ENCODE measurements at places on chromosomes 16 and 17.

DNA sequence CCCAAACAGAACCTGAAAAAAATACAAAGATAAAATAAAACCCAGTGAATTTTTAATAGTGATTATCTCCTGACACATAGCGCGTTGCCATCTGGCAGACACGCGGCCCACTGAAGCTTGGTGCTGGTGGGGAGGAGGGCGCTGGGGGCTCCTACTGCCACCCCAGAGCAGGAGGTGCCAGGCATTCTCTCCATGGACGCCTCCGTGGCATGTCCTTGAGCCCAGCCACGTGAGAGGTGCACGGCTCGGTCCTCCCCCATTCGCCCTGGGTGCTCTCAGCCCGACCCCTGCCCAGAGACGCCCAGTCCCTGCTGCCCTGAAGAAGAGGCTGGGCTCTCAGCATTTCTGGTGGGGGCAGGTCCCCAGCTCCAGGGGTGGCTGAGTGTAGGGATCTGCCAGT is 142.2 kb upstream of the GSE1 start:
- no peak for DNase-seq

- DNase-seq, result no peak
Measured at GRCh38 chr17:43721537-43722268, 36.9 kb downstream of the SOST start.

DNA sequence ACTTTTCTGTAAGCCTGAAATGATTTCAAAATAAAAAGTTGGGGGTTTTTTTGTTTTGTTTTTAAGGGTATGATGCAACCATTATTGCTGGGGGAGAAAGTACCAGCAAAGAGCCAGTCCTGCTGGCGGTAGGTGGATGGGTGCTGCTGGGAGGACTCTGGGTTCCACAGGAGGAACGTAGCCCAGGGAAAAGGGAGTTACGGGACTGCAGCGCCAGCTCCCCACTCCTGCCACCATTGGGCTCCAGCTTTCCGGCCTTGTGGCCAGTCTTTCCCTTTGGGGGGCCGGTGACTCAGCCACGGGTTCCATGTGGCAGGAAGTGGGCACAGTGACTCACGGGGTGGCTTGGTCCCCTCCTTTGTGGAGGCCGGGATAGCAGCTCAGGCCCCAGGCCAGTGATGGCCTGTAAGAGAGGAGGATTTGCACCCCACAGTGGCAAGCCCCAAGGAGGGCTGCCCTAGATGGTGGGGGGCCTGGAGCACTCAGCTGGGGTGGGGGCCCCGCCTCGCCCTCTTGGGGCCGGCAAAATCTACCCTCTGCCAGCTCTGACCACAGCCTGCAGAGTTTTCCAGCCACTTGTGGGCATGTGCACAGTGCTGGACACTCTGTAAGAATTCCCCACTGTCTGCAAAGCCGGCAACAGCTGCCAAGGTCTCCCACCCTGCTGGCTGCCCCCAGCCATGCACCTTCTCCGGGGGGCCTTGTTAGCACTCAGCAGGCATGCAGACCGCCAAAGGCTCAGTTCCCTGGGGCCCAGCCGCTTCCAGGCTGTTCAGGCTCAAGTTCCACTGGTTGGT is 30.4 kb downstream of the SOCS3 start:
- DNase-seq, result no peak

GRCh38 chr17:65228734-65229620 is 91.8 kb downstream of the RGS9 start:
- no peak for DNase-seq

- DNase-seq, result no peak
Measured at GRCh38 chr16:81816793-81817210, 37.7 kb downstream of the PLCG2 start.

DNA sequence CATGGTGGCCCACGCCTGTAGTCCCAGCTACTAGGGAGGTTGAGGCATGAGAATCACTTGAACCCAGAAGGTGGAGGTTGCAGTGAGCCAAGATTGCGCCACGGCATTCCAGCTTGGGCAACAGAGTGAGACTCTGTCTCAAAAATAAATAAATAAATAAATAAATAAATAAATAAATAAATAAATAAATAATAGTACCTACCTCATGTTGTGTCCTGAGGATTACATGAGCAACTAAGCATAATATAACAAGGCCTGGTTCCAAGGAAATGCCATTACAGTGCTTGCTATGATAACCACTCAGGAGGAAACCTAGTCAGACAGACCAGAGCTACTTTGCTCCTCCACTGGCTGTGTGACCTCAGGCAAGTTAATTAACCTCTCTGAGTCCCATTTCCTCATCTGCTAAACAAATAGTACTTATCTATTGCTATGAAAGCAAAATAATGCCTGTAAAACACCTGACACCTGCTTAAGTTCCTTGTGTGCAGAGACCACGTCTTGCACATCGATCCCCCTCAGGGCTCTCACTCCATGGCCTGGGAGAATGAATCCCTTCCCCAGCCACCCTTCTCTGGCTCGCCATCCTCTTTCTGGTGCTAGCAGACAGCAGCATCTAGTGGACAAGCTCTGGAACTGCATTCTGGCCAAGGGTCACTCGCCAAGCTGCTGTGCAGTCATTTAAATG is 7.5 kb downstream of the EPOP start:
- no peak for DNase-seq

DNA sequence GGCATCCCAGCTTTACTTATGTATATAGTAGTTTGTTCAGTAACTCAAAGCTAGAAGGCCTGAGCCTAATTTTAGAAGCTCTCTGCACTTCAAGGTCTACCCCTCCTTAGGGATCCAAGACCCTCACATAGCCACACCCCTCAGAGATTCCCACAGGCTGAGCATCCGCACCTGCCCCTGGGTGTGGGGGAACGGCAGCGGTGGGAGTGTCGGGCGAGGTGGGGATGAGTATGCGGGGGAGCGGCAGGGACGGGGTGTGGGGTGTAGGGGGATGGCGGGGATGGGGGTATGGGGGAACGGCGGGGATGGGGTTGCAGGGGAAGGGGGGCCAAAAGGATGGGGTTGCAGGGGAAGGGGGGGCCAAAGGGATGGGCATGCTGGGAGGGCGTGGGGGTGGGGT is 24.9 kb upstream of the BEAN1 start:
- no peak for DNase-seq

DNA sequence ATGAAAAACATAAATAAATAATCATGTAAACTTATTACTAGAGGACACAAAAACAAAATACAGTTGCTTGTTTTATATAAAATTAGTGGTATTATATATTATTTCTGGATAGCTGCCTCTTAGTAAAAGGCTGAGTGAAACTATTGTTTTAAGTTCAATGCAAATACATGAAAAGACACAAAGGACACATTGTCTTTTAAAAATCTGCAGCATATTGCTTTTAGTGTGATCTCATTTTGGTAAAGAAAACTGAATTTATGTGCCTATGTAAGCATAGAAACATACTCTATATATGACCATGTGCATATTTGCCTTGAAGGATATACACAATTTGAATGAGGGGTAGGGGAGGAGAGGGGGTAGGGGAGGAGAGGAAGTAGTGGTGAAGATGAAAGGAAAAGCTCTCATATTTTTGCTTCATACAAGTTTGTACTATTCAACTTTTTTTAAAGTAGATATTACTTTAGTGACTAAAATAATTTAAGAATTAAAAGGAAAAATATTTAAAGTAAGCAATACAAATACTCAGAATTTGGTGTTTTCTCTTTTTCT is 5.8 kb downstream of the ABCA10 start:
- DNase-seq, result no peak

DNA sequence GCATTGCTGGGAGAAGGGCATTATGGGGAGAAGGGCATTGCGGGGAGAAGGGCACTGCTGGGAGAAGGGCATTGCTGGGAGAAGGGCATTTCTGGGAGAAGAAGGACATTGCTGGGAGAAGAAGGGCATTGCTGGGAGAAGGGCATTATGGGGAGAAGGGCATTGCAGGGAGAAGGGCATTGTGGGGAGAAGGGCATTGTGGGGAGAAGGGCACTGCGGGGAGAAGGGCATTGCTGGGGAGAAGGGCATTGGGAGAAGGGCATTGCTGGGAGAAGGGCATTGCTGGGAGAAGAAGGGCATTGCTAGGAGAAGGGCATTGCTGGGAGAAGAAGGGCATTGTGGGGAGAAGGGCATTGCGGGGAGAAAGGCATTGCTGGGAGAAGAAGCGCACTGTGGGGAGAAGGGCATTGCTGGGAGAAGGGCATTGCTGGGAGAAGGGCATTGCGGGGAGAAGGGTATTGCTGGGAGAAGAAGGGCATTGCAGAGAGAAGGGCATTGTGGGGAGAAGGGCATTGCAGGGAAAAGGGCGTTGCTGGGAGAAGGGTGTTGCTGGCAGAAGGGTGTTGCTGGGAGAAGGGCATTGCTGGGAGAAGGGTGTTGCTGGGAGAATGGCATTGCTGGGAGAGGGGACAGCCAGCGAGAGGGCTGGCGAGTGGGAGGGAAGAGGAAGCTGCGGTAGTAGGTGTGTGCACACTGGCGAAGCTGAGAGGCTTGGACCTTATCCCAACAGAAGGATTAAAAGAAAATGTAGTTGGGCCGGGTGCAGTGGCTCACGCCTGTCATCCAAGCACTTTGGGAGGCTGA is 4.6 kb upstream of the PYDC1 start:
- no peak for DNase-seq

GRCh38 chr17:63960430-63960829 is 12.3 kb downstream of the SCN4A start:
- no peak for DNase-seq

- DNase-seq, result no peak
Measured at GRCh38 chr17:45116434-45117016, 15.8 kb downstream of the PLCD3 start.

DNA sequence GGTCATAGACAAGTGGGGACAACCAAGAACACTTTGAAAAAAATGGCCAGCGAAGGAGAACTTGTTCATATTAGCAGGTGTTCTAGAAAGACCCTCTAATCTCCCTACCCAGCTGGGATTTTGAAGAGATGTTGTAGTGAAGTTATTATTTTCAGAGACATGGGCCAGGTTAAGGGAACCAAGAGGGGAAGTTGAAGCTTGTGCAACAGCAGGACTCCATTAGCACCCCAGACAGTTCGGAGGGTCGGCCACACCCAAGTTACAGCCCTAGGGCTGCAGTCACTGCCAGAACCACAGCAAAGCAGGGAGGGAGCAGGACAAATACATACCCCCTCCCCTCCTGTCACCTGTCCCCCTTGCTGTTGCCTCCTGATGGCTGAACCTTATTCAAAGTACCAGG is 42.3 kb downstream of the WSB1 start:
- DNase-seq, result no peak

GRCh38 chr16:52929478-52930400 is 123.0 kb downstream of the CHD9NB start:
- no peak for DNase-seq

DNA sequence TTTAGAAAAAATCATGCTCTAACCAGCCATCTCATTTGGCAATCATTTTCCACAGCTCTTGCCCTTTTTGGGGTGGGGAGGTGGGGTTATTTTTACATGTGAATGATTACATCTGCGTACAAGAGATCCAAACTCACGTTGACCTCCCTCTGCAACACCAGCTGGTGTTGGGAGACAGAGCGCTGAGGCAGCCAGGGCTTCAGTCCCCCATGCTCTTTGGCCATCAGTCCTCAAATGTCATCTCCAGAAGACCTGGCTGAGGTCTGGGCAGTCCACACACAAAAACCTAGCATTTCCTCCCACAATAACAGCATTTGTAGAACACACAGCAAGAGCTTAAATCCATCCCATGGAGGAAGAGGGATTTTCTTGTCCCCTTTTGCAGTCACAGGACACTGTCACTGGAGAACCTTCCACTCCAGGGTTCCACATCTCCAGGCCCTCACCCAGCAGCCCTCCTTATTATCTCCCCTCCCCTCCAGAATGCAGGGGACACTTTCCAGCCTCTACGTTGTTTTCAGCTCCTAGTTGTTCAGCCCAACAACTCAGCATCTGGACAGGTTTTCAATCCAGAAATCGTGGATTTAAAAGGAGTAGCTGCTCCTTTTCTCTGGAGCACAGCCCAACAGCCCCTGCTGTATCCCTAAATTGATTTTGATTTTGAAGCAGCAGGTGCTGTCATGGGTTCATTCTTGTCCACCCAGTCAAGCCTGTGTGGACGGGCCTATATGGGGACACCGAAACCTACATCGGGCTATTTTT is 21.1 kb downstream of the MEOX1 start:
- DNase-seq, result no peak
